ENCODE measurements at places on chromosomes 4 and X.

DNA sequence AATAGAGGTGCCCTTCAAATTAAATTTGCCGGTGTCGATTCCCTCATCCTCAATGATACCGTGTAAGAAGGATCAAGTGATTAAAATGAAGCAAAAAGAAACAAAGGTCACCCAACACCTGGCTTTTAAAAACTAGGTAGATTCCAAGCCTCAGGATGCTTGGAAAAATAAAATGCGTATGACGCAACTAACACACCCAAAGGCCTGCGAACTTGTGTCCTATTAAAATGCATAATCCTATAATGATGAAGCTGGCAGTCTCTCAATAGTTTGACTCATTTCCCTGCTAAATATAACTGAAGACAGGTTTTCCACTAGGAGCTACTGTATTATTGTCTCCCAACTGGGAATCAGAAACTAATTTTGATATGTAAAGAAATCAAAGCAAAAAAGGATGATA, 263.2 kb downstream of the DHX15 start:
- no peak for DNase-seq

GRCh38 chr4:118867311-118868067, 21.2 kb upstream of the SYNPO2 start:
- DNase-seq: no peak

DNA sequence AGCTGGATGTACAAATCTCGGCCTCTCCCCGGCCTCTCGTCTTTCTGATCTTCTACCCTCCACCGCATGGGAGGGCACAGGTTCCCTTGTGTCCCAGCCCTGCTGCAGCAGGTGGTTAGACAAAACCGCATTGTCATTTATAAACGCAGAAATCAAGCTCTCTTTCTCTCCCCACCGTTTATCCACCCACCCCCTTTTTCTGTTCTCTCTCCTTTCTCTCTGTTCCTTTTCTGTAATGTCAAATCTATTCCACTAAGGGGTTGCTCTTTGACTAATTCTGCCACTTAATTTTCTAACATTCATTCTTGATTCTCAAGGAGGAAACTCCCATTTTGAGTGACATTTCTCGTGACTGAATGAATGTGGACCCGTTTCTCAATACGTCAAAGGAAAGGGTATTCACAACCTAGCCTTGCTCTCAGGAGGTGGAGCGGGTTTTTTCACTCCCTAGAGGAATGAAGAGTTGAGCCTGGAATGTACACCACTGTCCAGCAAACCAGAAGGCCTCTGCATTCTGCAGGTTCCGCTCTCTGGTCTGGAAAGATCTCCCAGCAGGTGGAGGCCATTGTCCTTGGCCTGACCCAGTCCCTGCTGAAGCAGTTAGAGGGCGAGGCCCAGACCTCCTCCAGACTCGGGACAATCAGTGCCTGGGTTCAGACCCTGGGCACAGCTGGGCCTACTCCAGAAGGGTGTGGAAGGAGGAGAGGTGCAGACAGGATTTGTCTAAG, 70.9 kb upstream of the ENPP6 start:
- DNase-seq: no peak

GRCh38 chrX:152405561-152405960, 45.6 kb downstream of the GABRA3 start:
- no peak for DNase-seq

- no peak for DNase-seq
These were observed 10.7 kb downstream of the KLHL8 start for GRCh38 chr4:87209696-87210095.

Data from stimulated activated CD8-positive, alpha-beta memory T cell treated with anti-CD3 and anti-CD28 coated beads, Interleukin-4, amount 100 ng/mL, for 1 hour (primary cell).